DMS 273 treated with DMSO at 0.1 percent for 48 hours (cell line): ENCODE measurements at places on chromosomes 12 and 14.

- DNase-seq: no peak
Observed at GRCh38 chr12:103556890-103557627, 30.0 kb upstream of the STAB2 start.

GRCh38 chr12:42589465-42590329 is at the start of gene PRICKLE1:
Gene PRICKLE1, minus strand, starts transcription at chr12:42589746. Its CDS starts 117,230 bp downstream, at chr12:42472516.
- DNase-seq: no peak

- DNase-seq: no peak
Observed at GRCh38 chr14:91755570-91756295, 23.8 kb upstream of the CATSPERB start.

DNA sequence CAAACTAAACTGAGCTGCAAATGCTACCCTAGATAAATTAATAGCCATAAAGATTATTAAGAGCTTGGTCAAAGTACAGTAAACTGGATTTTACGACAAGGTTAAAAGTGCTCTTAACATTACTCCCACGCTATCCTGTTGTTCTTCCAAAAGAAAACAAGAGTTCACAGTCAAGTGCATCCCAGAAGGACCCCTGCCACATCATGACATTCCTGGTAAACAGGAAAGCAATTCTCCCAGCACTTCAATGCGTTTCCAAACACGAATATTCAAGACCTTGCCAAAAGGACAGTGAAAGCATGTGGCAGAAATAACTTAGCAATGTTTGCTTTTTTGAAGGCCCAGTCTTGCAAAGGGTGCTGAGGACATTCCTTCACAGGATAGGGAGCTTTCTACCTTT is 11.2 kb downstream of the SPRING1 start:
- DNase-seq: no peak

DNA sequence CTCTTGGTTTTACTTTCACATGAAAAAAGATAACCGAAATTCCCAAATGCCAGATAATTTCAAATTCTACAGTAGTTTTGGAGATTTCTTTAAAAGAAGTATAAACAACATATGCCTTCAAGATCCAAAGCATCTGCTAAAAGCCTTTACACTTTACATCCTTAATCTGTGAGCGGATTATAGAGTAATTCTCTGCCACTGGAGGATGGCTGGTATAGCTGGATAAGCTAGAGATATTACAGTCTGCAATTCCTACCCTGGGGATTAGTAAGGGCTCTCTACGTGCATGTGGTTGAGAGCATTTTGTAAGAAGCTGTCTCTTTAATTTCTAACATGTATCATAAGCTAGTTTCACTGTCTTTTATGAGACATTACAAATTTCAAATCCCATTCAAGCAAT is 240.3 kb upstream of the HMGA2 start:
- no peak for DNase-seq

DNA sequence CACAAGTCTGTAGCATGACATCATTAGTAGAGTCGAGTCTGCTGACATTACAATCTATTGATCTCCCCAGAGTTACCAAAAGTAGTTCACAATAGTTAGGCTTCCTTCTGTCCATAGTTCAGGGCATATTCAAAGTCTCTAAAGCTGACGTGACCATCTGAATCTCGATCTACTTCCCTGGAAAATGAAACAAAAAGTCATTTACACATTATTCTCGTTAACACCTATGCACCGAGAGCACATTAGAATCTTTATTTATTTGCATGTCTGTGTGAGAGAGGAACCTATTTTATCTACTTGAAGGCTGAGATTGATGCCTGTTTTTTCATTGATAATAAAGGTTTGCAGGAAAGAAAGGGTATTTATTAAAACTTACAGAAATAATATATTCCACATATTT is 157.4 kb downstream of the EFCAB11 start:
- no peak for DNase-seq
